ENCODE measurements at places on chromosomes 2 and 18. TPM values are rescaled to one million over a fixed set of nuclear protein-coding genes. Genes with fewer than 3 reads are reported as not detected.

The EFEMP1 gene
- 513 TPM for total RNA-seq

The YES1 gene
- total RNA-seq, result 45.8 TPM

The DLX2 gene
- not detected for total RNA-seq

The CFAP210 gene
- not detected for total RNA-seq

The RPRM gene
- total RNA-seq, result 1.0 TPM

The TMEM37 gene
- 1.2 TPM for total RNA-seq

The CAPN14 gene
- total RNA-seq, result under 0.01 TPM

The DCDC2C gene
- total RNA-seq, result not detected

The OST4 gene
- 387 TPM for total RNA-seq

The SCYGR4 gene
- total RNA-seq, result not detected

The TRIB2 gene
- total RNA-seq, result 31.5 TPM

The RIT2 gene
- not detected for total RNA-seq

The TMEM169 gene
- 0.97 TPM for total RNA-seq

The ZBTB7C gene
- 11.2 TPM for total RNA-seq
